ENCODE measurements at places on chromosomes 1 and 21. TPM values are rescaled to one million over a fixed set of nuclear protein-coding genes. Genes with fewer than 3 reads are reported as not detected.

The RAP1GAP gene
- total RNA-seq, result 11.4 TPM

The VSIG8 gene
- total RNA-seq, result not detected

The AGRN gene
- total RNA-seq, result 119 TPM

The NBPF11 gene
- 4.2 TPM for total RNA-seq

The PYCR2 gene
- total RNA-seq, result 57.3 TPM

The NCSTN gene
- total RNA-seq, result 48.5 TPM

The IL20 gene
- total RNA-seq, result not detected

The GGPS1 gene
- total RNA-seq, result 19.1 TPM

The RNF186 gene
- total RNA-seq, result not detected

The C1orf94 gene
- not detected for total RNA-seq

The RGS1 gene
- total RNA-seq, result not detected

The TDRD10 gene
- total RNA-seq, result not detected

The OR2L2 gene
- total RNA-seq, result not detected

The TFB2M gene
- total RNA-seq, result 33.4 TPM

The HSD3B2 gene
- total RNA-seq, result not detected

The OR2T33 gene
- total RNA-seq, result not detected

The RUNX3 gene
- 5.7 TPM for total RNA-seq

The LYPD8 gene
- not detected for total RNA-seq

The ATP6V1G3 gene
- total RNA-seq, result not detected

The FAM110D gene
- not detected for total RNA-seq

The SELENBP1 gene
- total RNA-seq, result 6.5 TPM

The MTF2 gene
- total RNA-seq, result 13.1 TPM

The IL22RA1 gene
- 7.5 TPM for total RNA-seq

The PCP4 gene
- total RNA-seq, result not detected

The KCNT2 gene
- total RNA-seq, result 0.03 TPM

The CHAF1B gene
- 11.8 TPM for total RNA-seq

The LSM10 gene
- total RNA-seq, result 42.9 TPM

The CRYZL1 gene
- total RNA-seq, result 14.7 TPM

The RXFP4 gene
- total RNA-seq, result not detected

The PLA2G2A gene
- total RNA-seq, result not detected

The RYR2 gene
- total RNA-seq, result not detected

The GALE gene
- total RNA-seq, result 72.6 TPM

The LRRC47 gene
- 33.2 TPM for total RNA-seq

The ADCY10 gene
- total RNA-seq, result not detected
